ENCODE measurements at places on chromosomes 4 and X. TPM values are rescaled to one million over a fixed set of nuclear protein-coding genes. Genes with fewer than 3 reads are reported as not detected.

DNA sequence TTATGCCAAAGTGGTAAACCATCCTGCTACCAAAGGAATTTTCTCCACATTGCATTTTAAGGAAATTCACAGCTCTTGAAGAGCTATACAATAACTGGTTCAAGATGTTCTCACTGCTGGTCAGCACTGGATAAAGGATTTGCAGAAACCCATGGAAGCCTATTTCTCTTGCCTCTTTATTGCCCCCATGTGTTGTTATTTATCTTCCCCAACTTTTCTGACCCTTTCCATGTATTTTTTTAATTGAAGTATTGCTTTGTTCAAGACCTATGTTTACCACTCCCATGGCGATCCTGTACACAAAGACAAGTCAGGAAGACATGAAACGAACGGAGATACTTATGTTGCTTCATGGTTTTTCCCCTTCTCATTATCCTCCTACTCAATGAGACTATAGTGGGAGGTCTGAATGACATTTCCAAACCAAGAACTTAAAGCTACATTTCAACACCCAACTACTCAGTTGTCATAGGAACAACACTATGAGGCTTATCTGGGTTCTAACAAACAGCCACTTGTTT is 566.4 kb upstream of the DIPK2B start:
- DNase-seq, result no peak

DNA sequence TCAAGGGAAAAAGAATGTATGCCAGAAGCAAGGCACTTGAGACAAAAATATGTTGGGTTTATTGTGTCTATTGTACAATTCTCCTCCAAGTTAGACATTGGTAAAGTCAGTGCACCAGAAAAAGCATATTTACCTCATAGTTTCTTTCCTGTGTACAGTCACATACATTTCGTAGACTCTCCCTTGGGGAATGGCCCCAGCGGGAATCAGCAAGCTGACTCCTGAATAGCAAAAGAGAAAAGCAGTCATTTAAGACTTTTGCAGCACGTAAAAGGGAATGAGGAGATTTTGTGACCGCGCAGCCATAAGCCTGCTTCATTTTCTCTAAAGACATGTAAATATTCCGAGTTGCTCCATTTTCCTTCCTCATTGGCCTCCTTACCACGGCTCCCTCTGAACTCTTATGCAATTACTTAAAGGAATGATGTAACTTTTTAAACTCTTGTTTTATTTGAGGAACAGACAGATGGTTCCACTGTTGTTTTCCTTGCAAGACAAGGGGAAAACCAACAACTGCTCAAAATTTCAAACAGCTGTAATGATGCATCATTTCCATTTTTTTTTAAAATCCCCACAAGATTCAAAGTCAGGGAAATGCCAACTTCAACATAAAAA is 332.7 kb downstream of the UNC5C start:
- DNase-seq, result no peak

- DNase-seq, result no peak
These were observed 61.0 kb downstream of the INTS6L start for GRCh38 chrX:135581496-135581895.

DNA sequence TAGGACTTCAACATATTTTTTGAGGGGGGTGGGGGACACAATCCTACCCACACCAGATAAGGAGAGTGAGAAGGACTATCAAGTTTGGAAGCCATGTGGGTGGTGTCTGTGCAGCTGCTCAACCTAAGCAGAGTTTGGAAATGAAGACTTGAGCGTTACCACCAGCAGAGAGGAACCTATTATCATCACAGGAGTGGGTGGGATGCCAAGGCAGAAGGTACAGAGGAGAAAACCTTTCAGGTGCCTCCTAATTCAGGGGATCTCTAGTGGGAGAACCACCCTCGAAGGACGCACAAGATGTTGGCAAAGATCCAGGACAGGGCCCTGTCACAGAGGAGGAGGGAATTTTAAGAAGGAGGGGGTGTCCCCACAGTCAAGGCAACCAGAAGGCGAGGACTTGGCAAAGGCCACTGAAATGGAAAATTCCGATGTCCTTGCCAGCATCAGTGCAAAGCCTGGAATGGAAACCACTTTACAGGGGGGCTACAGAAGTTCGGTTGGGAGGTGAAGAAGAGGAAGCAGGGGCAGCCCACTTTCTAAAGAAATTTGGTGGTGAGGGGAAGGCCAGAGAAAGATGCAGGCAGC is 8.4 kb upstream of the GPM6B start:
- DNase-seq, result no peak

DNA sequence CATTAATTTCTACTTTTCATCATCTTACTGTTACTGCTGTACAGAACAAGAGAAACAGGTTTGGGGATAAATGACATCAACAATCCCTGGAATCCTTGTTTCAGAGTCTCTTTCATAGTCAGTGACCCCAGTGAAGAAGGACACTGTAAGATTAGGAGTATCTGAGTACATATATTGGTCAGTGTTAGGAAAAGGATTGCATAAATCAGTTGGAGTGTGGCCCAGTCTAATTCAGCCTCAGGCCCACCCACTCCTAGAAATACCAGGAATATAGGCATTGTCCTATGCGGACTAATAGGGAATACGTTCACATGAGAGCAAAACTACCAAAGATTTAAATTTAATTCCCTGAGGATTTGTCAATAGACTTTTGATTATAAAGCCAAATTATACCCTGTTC is 237.8 kb downstream of the LDB2 start:
- no peak for DNase-seq

Gene CXorf65
- not detected for polyA plus RNA-seq

Gene FAM47E
- 0.85 TPM for polyA plus RNA-seq

Gene F8A2
- polyA plus RNA-seq, result not detected

Gene GPR119
- polyA plus RNA-seq, result not detected

Gene NSD2
- 5.1 TPM for polyA plus RNA-seq

Gene CENPVL2
- not detected for polyA plus RNA-seq

Gene NR3C2
- 4.3 TPM for polyA plus RNA-seq

Gene TIMP1
- polyA plus RNA-seq, result 213 TPM

Measured in liver (tissue), 10 donors.